ENCODE measurements at places on chromosomes 5 and 9.

- DNase-seq: no peak
Measured at GRCh38 chr9:4788703-4789102, 4.0 kb upstream of the RCL1 start.

DNA sequence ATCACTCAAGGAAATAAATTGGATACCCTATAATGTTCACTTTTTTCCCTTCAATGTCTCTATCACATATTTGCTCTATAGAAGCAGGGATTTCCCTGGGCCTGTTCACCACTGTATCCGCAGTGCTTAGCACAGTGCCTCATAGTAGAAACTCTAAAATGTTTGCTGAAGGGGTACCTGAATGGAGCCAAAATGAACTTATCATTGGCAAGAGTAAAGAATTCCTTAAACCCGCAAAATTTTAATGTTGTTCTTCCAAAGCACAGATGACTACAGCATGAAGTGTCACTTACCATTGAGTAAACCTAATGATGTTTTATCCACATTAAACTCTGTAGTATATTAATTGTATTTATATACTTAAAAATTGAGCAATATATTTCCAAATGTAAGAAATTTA lies 96.1 kb downstream of the JAKMIP2 start:
- DNase-seq: no peak

DNA sequence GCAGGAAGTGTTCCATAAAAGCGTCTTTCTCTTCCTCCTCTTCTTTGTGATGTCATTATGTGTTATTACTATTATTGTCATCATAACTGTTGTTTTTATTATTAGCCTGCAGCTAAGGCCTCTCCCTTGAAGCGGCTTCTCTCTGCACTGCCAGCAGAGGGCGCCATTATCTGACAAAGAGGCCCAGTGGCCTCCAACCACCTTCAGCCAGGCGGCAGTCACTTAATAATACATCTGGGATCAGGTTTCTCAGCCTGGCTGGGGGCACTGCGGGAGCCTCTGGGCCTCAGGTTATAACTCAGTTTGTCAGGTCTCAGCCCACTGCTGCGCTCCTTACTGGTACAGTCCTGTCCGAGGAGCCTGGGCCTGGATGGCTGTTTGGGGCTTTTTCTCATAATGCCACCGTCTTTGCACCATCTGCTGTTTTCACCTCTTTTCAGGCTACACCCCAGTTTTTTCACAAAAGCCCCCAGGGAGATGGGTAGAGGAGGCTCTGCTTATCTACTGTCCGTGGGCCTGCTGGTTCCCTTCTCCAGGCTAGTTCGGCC lies 281.9 kb downstream of the NSG2 start:
- no peak for DNase-seq

DNA sequence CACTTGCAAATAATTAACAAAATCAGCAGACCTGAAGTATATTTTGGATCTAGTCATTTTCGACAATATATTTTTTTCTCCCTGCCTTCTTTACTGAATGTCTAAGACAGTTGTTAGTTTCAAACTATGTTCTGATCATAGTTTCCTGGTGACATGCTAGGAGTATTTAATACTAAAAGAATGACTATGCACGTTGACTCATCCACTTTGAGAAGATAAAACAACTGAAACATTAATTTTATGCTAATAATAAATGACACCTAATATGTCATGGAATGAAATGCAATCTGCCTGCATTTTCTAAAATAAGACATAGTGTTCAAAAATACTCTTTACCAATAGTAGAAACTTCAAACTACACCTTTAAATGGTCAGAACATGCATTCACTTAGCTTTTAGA lies 2123.7 kb upstream of the C9orf72 start:
- DNase-seq: no peak

DNA sequence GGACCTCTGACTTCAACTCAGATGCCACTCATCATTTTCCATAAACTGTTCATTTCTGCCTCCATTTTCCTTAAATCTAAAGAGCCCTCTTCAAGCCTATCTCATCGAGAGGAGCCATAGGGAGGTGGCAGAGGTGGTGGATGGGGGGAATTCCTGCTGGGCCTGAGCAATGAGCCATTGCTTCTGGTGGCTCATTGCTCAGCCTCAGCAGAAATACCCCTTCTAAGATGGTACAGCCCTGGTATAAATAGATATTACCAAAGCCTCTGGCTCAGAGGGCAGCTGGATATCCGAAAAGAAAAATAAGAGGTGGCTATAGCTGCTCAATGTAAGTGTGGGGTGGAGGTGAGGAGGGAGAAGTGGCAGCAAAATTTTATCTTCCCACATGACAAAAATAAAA lies 313.5 kb downstream of the CAAP1 start:
- no peak for DNase-seq

DNA sequence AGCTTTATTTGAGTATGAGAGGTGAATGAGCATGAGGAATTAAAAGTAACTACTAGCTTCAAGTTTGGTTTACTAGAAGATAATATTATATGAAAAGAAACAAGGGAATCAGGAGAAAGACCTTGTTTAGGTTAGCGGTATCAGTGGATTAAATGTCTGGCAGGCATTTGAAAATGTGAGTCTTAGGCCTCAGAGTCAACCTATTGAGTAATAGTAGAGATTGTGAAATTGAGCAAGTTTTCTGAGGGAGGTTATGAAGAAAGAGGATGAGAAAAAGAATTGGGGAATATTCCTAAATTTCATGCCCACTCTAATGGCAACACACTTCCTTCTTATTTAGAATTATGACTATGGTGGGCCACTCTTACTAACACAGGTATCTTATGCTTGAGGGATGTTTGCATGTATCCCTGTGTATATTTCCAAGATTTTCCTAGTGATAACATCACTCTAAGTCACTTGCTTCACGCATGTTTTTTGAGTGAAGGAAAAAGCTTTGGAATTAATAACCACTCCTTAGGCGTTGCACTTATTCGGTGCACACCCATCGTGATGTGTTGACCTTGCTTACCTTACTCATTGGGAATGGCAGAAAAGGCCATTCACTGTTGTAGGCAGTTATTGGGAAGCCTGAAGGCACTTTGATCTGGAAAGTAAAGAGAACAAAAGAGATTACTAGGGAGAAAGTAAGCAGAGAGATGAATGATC lies 8.2 kb upstream of the ELL2 start:
- no peak for DNase-seq

GRCh38 chr5:143955141-143955540 lies 143.2 kb downstream of the HMHB1 start:
- DNase-seq: no peak

GRCh38 chr5:55421074-55421529 lies 113.3 kb downstream of the MTREX start:
- no peak for DNase-seq

GRCh38 chr9:21095561-21095960 lies 17.8 kb upstream of the IFNB1 start:
- DNase-seq: no peak

Measured in NCI-H1092 (cell line).